ENCODE measurements at places on chromosomes 3 and 15.
A peak's percentile ranks its signal among the peaks of the same experiment; 100 is the strongest.

DNA sequence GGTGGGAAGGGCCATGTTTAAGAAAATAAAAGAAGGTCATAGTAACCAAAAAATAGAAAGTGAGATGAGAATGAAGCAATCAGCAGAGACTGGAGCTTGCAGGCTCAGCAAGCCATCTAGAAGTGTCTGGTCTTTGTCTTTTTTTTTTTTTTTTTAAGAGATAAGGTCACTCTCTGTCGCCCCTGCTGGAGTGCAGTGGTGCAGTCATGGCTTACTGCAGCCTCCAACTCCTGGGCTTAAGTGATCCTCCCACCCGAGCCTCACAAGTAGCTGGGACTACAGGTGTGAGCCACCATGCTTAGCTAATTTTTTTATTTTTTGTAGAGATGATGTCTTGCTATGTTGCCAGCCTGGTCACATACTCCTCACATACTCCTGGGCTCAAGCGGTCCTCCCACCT, 36.2 kb downstream of the GXYLT2 start:
- no peak for DNase-seq

DNA sequence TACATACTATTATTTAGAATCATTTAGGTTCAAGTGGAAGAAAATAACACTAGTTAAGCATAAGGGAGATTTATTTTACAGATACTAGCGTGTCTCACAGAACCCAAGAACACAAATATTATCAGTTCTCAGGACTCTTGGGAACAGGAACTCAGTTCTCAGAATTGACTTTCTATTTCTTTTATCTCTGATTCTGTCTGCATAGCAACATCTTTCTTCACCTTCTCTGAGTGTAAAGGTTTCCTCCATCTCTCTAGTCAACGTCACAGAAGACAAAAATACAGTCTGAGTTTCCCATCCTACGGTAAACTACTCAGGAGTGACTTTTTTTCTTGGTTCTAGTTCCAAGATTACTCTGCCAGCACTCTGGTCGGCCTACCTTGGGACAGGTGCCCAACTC, 220.0 kb downstream of the SV2B start:
- no peak for DNase-seq

GRCh38 chr3:127165694-127166485, 27.0 kb upstream of the PRR23E start:
- DNase-seq: no peak

- no peak for DNase-seq
Measured at GRCh38 chr3:96959901-96960641, 145.7 kb downstream of the EPHA6 start.

DNA sequence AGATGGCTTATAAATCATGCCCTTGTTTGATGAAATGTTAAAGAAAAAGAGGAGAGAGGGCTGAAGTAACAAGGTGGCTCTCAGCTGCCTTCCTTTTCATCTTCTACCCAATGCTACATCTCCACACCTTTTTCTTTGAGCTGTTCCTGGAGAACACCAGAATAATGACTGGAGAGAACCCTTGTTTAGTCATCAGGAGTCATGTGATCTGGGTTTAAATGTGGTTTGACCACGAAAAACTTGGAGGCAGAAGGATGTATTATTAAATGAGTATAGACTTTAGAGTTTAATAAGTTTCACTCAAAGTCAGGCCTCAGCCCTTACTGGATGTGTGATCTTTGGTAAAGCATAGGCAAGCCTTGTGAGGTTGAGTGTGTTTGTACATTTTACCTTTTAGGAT, 230.3 kb upstream of the TBL1XR1 start:
- DNase-seq: peak; percentile 85

DNA sequence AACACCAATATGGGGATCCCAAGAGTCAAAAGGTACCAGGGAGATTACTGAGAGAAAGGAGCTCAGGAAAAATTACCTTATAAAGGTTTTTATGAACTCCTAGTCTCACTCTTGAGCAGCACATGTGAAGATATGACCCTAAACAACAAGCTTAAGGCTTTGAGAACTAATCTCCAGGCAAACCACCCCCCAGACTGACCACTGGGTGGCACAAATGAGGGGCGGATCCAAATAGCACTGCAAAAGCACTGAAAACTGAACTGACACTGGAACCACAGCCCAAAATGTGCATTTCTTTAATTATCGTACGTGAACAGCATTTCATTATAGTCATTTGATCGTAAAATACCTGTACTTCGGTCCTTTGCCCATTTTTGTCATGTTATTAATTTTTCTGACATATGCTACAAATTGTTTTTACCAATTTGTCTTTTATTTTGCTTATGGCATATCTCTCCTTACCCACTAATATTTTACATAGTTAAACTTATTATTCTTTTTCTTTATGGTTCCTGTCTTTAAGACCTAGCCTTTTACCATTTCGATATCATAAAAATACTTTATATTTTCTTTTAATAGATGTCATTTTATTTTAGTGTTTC, 31.5 kb upstream of the TFDP2 start:
- peak; percentile 35 for DNase-seq

- DNase-seq: no peak
Measured at GRCh38 chr15:95409626-95410310, 920.7 kb upstream of the NR2F2 start.

DNA sequence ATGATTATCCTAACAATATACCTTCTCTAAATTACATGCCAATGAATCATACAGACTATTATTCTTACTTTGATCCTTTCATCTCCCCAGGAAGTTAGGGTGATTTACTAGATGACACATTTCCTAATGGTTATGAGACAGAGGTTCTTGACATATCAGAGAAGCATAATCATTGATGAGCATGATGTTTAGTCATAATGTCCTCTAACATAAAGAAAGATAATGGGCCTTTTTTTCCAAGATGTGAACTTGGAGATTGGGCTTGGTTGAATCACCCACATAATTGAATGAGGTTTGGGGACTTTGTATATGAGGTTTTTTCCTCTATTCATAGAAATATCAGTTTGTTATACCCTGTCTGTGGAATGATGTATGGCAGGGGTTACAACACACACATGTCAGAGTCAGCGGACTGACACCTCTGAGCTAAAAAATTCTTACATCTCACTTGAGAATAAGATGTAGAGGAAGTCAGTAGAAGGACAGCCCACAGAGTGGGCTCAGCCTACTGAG, 69.7 kb upstream of the DCBLD2 start:
- peak; percentile 24 for DNase-seq

DNA sequence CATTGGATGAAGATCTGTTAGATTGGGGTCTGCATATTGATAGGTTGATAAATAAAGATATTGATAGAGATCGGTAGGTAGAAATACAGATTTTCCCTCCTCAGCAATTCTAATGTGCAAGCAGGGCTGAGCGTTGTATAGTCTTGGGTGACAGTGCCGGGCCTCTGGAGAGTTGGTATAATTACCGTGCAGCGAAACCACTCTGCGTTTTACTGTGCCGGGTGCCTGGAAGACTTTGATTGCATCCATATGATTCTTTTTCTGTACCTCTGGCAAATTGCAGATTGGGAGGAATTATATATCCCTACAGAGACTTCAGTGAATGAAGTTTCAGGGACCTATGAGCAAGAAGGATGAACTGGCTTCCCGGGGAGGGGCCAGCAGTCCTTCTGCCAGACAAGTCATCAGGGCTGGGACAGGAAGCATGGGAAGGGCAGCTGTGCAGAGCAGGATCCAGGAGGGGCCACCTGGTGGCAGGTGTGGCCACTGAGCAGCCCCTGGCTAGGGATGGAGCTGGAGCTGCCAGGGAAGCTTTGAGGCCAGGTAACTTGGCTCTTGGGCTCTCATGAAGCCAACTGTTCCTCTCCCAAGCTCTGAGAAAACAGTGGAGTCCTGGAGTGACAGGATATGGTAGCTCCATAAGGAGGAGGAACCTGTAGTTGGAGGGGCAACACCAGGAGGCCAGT, 132.5 kb downstream of the APBA2 start:
- DNase-seq: no peak

- no peak for DNase-seq
Measured at GRCh38 chr3:55746808-55747413, 259.8 kb upstream of the WNT5A start.

GRCh38 chr3:44100298-44100695, 141.4 kb upstream of the TOPAZ1 start:
- no peak for DNase-seq

DNA sequence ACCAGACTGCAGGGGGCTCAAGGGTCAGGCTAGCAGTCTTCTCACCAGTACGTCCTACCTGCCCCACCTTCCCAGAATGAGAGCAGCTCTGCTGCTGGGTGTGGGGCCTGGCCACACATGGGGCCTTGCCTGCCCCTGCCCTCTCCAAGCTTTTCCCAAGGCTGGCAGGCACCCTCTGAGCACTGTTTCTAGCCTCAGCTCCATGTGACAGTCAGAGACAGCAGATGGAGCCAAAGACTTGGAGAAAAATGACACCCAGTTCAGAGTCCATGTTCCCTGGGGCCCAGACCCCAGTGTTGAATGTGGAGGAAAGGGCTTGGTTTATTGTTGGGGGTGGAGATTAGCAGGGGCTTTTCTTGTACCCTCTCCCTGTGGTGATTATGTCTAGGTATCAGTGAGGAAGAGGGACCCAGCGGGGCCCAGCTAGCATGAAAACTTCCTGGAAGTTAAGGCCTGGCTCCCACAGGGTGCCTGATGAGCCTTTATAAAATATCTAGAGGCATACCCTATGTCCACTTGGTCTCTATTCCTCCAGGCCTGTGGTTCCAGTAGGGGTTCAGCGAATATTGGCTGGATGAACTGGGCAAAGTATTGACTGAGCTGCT, 153.8 kb downstream of the EEFSEC start:
- no peak for DNase-seq

GRCh38 chr3:50572801-50573371, 3.6 kb downstream of the HEMK1 start:
- DNase-seq: peak; percentile 75

- DNase-seq: no peak
Measured at GRCh38 chr15:53312707-53313106, 446.8 kb downstream of the WDR72 start.

- DNase-seq: no peak
Measured at GRCh38 chr3:194054016-194054415, 81.9 kb upstream of the HES1 start.

DNA sequence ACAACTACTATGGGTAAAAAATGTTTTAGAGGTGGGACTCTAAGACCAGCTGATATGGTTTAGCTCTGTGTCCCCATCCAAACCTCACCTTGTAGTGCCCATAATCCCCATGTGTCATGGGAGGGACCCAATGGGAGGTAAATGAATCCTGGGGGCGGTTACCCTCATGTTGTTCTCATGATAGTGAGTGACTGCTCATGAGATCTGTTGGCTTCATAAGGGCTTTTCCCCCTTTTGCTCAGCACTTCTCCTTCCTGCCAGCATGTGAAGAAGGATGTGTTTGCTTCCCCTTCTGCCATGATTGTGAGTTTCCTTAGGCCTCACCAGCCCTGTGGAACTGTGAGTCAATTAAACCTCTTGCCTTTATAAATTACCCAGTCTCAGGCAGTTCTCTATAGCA, 45.7 kb downstream of the FAM98B start:
- DNase-seq: no peak

DNA sequence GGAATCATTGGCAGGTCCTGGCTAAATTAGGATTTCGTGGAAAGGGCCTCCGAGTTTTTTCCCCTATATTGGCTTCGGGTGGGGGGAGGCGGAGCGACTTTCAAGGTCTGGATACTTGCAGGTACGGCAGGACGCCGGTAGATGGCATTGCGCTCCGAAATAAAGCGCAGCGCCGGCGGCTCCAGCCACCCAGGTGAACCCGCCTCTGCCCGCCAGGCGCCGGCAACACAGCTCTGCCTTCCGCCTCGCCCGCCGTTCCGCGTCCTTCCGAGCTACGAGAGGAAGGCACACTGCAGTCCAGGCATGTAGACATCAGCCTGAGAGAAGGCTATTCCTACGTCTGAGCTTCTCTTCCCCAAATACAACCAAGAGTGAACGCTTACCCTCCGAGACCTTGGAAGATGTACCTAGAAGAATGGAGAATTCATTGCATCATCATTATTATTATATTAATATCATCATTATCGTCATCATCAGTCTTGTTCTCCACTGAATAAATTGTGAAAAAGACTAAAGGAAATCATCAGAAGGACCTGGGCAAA, 514.1 kb downstream of the MECOM start:
- peak; percentile 85 for DNase-seq

DNA sequence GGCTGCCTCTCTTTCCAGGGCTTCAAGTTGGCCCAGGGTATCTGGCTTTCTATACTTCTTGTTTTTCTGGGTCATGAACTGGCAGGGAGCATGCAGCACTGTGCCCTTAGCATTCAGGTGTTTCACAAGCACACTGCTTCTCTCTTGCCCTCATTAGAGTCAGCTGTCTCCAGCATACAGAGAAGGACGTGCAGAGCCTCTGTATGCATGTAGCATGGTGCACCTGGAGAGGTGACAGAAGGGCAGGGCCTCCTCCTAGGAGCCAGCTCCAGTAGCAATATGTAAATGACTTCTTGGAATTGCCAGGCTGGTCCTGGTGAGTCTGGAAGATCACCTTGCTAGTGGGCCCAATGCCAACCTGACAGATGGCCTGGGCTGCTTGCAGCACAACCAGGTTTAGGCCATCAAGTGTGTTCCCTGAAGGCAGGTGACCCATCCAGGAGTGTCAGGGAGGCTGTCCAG, 44.8 kb upstream of the ATP2C1 start:
- DNase-seq: peak; percentile 21

GRCh38 chr15:29268706-29269484, 727 bp downstream of the NSMCE3 start:
- peak; percentile 50 for DNase-seq

DNA sequence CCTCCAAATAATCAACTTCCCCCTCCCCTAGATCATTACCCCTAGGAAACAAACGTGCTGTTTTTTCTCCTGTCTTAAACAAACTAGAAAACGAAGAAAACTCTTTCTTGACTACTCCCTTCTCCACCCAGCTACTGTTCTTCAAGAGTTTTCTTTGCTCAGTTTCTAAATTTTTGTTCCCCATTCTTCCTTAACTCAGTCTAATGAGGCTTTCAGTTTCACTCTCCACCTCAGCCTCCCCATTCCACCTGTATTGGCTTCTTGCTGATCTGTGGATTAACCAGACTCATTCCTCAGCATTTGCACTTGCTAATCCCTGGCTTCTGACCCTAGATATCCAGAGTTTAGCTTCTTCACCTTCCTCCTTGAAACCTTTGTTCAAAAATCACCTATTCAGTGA, 26.8 kb downstream of the SERPINI1 start:
- no peak for DNase-seq

- DNase-seq: no peak
Measured at GRCh38 chr3:147409143-147410115, at the start of gene ZIC1. Gene ZIC1, plus strand, starts transcription at chr3:147409365. Its CDS starts 748 bp downstream, at chr3:147410113.

DNA sequence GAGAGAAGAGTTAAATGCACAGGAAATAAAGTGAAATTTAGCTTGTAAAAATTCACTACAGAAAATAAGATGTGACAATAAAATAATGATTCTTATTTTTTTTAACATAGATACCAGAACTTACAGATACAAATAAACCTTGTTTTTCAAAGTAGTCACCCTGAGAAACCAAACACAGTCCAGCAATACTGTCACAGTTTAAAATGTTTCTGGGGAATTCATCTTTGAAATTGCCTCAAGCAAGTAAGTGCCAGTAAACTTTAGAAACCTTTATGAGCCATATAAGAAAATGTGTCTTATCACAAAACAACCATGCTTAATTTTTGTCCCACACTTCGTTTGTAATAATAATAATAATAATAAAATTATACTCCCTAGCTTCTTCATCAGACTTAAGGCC, 19.9 kb downstream of the SHOX2 start:
- no peak for DNase-seq
